Natural killer cell (primary cell): ENCODE measurements at places on chromosomes 6 and 20. TPM values are rescaled to one million over a fixed set of nuclear protein-coding genes. Genes with fewer than 3 reads are reported as not detected.

The HLA-DPA1 gene
- total RNA-seq = 135 TPM

GRCh38 chr20:59149678-59150504 is 13.7 kb upstream of the ZNF831 start:
- DNase-seq = peak; percentile 94

- no peak for DNase-seq
Measured at GRCh38 chr20:16689906-16690305, 39.9 kb upstream of the SNRPB2 start.

The RPS6KA2 gene
- total RNA-seq = 4.5 TPM

- no peak for DNase-seq
Measured at GRCh38 chr20:44014807-44015732, 100.4 kb downstream of the TOX2 start.

GRCh38 chr6:135465307-135465706 is 32.2 kb downstream of the AHI1 start:
- no peak for DNase-seq

The HLA-DMA gene
- total RNA-seq = 48.1 TPM

The ARFGEF3 gene
- not detected for total RNA-seq

DNA sequence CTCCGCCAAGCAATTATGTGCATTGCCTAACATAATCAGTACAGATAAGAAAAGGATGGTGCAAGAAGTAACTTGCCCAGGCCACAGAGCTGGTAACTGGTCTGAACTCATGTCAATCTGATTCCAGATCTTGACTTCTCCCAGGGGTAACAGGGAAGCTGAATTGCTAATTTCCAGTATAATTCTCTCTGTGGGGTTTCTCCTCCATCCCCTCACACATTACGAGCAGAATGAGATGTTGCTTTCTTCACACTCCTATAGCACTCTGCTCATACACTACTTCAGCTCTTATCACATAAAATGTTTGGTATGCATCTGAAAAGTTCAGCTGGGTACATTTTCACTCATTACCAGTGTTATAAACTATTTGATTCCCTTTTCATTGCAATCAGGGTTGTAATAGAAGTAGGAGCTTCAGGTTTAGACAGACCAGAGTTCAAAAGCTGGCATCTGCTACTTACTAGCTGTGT is 24.0 kb upstream of the LRRC1 start:
- no peak for DNase-seq

GRCh38 chr6:104885518-104886043 is 25.9 kb upstream of the HACE1 start:
- no peak for DNase-seq

The KHDRBS2 gene
- 0.26 TPM for total RNA-seq

DNA sequence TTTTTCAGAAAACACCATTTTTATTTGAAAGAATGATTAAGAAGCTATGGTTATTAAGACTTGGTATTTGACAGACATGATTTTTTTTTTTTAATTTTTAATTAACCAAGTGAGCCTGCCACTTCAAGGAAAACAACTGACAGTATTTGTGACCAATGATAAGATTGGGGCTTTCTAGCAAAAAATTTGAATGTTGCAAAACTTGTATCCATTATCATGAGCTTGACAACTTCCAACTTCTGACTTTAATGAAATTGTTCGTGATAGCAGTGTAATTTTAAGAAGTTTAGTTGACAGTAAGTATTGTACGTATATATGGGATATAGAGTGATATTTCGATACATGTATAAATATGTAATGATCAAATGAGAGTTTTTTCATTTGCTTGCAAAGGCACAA is 21.6 kb upstream of the POM121L2 start:
- no peak for DNase-seq
